Lower lobe of right lung (tissue), 2 donors: ENCODE measurements at places on chromosomes 11 and 22.

- DNase-seq: no peak
Measured at GRCh38 chr22:24205438-24206195, 24.3 kb downstream of the SUSD2 start.

DNA sequence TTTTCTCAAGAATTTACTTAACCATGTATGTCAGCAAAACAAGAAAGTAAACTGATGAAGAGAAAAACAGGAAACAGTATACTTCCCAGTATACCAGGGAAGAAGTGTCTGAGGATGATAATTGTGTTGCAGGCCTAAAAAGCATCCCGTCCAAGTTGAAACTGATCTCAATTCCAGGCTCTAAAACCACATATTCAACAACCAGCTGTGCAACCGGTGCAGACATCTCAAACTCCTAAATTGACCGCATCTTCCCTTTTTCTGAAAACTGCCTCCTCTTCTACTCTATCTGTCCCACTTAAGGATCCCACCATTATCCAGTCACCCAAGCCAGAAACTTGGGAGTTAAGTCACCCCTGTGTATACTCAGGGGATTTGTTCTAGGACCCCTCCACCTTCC, 47.2 kb downstream of the CCDC83 start:
- DNase-seq: no peak

GRCh38 chr11:66912361-66912760, 45.8 kb downstream of the PC start:
- no peak for DNase-seq

DNA sequence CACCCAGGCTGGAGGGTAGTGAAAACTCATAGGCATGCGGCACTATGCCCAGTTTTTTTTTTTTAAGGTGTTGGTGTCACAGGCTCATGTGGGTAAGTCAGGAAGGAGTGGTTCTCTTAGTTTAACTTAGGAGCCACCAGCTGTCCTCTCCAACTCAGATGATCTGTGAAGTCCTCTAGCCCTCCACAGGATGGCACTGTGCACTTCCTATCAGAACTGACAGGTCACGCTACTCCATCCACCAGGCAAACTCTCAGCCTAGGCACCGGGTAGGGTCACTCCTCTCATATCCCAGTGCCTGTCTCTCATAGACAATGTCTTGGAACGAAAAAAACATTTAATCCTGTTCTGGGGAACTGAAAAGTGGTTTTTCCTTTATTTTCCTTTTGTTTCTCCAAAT, 16.5 kb downstream of the NAP1L4 start:
- no peak for DNase-seq

DNA sequence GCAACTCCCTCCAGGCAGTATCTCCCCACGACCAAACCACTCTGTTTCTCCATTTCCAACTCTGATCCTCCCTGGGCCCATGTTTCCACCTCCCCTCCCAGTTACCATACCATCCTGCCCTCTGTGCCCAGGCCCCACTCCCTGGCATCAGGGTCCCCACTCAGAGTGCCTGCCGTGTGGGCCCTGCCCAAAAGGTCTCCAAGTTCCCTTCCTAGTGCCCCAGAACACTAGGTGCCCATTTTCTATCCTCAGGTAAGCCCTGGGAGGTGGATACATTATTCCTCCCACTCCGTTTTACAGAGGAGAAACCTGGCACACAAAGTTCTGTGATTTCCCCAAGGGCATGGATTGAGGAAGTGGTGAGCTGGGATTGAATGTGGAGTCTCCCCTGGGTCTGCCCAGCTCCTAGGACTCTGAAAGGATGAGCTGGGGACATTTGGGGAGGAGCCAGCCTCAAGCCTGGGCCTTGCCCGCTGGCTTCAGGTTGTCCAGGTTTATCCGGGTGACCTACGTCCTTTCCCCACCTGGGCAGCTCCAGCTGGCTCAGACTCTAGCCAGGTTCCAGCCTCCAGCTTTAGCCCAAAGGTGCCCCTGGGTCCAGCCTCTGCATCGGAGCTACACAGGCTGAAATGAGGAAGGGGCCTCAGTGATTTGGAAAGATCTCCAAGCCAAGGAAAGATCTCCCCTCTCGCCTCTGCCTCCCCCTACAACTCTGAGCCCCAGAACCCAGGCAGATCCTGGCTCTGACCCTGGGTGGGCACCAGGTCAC, 2.2 kb upstream of the GSTT4 start:
- DNase-seq: no peak
